ENCODE measurements at places on chromosomes 12 and 14. TPM values are rescaled to one million over a fixed set of nuclear protein-coding genes. Genes with fewer than 3 reads are reported as not detected.

DNA sequence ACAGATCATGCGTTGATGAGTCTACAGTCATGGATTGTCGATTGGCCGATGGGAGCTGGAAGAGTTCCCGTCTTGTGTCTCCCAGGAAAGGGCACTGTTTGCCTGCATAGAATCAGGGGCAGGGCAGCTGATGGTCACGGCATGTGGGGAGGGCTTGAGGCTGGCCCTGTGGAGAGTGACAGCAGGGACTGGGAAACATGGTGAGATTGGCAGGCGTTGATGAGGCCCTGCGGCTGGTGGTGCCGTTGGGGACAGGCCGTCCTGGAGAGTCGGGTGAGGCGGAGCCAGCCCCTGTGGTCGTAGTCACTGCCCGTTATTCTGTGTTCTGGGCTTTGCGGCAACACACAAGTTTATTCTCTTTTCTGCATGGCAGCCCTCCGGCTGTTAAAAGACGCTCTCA lies 52.9 kb downstream of the TECPR2 start:
- no peak overlapping the region for H3K4me3 ChIP-seq
- no peaks in the 10 kb centered on the region for H3K27me3 ChIP-seq
- H3K27ac ChIP-seq = no peak overlapping the region
- 0 out of 2 replicates have a peak, but pooled peaks cover 5% of the 10 kb centered on the region for H3K36me3 ChIP-seq

DNA sequence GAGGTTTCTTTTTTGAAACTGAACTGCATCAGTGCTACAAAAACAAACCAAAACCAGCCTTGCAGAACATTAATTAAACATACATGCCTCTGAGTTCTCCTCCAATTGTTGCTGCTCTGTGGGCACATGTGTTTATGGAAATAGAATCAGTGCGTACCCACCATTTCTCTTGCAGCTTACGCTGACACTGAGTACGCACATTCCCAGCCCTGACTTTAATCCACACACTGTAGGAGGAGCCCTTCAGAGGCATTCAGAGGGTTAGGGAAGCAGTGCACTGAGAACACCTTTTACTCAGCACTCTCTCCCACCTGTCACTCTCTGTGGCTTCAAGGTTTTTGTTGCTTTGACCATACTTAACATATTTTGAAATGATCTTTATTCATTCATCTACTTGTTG lies 250.5 kb upstream of the PWP1 start:
- no peak overlapping the region for H3K27ac ChIP-seq
- DNase-seq = no peak

GRCh38 chr14:78424311-78424710 lies 254.1 kb downstream of the NRXN3 start:
- H3K36me3 ChIP-seq = no peaks in the 10 kb centered on the region
- no peak overlapping the region for H3K27ac ChIP-seq

SRRM4 gene
- under 0.01 TPM for total RNA-seq

RD3L gene
- not detected for total RNA-seq

PAPLN gene
- 0.35 TPM for total RNA-seq
